Activated CD4-positive, CD25-positive, alpha-beta regulatory T cell (primary cell): ENCODE measurements at places on chromosomes 3 and 15.

DNA sequence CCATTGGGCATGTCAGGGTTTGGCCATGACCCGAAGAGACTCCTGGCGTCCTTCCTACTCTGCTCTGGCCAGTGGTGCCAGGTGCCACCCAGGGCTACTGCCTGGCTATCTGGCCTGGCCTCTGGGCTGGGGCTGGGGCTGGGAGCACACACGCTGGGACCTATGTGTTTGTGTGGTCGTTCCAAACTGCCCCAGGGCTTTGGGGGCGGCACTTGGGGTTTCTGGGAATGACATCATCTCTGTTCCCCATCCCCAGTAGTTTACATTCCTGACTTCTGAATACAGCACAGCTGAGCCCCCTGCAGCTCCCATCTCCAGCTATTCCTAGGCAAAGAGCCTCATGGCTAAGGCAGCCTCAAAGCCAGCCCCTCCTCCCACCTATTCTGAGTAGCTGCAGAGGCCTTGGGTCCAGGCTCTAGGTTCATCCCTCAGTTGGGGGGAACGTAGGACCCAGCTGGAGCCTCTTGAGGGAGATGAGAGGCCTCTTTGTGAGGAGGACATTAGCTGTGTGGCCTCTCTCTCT, 24.3 kb downstream of the PLEKHO2 start:
- no peak for DNase-seq

DNA sequence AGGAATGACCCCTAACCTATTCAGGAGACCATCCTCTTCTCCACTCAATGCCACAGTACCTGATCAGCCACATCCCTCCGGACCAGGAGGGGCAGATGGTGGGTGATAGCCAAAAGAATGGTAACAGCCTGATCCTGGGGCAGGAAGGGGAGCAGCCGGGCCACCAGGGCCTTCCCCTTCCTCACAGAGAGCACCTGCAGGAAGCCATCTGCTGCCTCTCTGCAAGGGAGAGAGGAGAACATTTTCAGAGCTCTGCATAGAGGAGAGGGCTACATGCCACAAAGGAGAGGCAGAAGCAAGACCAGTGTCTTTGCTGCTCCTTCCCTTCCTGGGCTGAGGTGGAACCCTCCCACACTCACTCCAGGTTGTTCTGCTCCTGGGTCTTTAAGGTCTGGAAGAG, 5.5 kb upstream of the SPG11 start:
- DNase-seq, result no peak

GRCh38 chr15:27426805-27427204, 455.8 kb downstream of the GABRG3 start:
- no peak for DNase-seq

DNA sequence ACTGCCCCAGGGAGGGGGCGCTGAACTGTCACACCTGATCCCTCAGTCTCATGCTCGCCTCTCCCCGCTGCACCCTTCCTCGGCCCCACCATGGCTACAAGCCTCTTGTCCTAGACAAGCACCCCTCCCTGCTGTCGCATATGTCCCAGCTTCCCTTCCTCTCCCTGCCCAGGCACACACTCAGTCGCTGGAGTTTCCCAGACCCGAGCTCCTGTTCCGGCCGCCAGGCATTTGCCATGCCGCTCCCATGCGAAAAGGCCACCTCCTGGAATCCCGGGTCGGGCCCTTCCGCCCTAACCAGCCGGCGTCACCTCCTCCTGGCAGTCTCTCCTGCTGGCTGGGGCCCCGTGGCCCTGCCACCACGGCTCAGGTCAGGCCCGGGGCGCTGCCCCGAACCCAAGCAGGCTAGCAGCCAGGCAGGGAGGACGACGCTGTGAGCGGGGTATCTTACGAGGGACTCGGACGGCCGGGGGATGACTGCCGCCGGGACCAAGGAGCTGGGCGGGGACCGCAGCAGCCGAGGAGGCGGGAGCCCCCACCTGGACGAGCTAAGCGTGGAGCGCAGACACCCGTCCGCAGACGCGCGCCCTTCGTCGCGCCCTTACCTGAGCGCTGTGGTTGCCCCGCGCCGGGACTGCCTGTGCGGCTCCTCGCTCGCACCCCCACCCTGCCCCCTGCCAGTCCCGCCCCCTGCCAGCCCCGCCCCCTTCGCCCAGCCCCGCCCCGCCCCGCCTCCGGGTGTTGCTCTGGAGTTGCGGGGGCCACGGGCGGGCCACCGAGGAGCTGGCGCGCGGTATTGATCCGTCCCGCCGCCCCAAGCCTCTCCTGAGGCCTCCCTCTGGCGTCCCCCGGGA, at the start of gene ALS2CL:
TSS of gene ALS2CL (minus strand) at position 642 of the 854 bp plus-strand sequence. CDS start 4,239 bp downstream, outside the sequence.
- peak; percentile 49 for DNase-seq

DNA sequence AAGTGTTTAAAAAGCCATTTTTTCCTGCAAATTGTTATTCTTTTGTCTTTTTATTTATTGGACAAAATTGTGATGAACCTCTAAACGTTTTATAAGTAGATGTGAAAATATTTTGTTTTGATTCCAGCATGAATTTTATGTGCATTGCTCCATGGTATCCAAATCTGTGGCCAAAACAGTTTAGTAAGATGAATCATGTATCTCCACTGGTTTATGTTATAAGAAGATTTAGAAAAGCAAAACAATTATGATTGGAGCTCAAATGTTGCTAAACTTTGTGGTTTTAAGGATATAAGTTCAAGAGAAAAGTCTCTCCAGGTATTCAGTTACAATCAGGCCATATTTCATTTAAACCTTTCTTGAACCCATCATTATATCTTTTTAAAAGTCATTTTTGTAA, 80.9 kb downstream of the NECTIN3 start:
- no peak for DNase-seq

GRCh38 chr3:97264180-97264579, 449.8 kb downstream of the EPHA6 start:
- no peak for DNase-seq
